A549 treated with Hydrocortisone at 1 μM for 4 hours (cell line): ENCODE measurements at places on chromosomes 16 and 17. TPM values are rescaled to one million over a fixed set of nuclear protein-coding genes. Genes with fewer than 3 reads are reported as not detected.

The KRTAP4-4 gene
- total RNA-seq: not detected in 5 replicates

The NEURL4 gene
- total RNA-seq: 26.4 to 30.2 TPM (median 28.4 TPM) in 5 replicates

The HS3ST3A1 gene
- 0.29 to 0.48 TPM (median 0.31 TPM) in 5 replicates for total RNA-seq

The ANKFN1 gene
- total RNA-seq: 0.14 to 0.17 TPM in 2 of 5 replicates, not detected in the others

The MSLN gene
- total RNA-seq: 2.5 to 4.0 TPM (median 3.1 TPM) in 5 replicates

The RCVRN gene
- 0.13 TPM in 1 of 5 replicates, not detected in the others for total RNA-seq

The TTYH2 gene
- total RNA-seq: 1.7 to 2.3 TPM (median 2.0 TPM) in 5 replicates

The TMEM106A gene
- 0.76 to 1.5 TPM (median 1.1 TPM) in 5 replicates for total RNA-seq

The CCL15 gene
- 0.09 to 0.13 TPM in 2 of 5 replicates, not detected in the others for total RNA-seq

The PABPN1L gene
- not detected in 5 replicates for total RNA-seq

The TBC1D3D gene
- not detected in 5 replicates for total RNA-seq

The ZNF423 gene
- total RNA-seq: 0.08 to 0.28 TPM (median 0.18 TPM) in 5 replicates

The ITGA3 gene
- 360 to 414 TPM (median 396 TPM) in 5 replicates for total RNA-seq

The CALCOCO2 gene
- total RNA-seq: 69.9 to 109 TPM (median 81.0 TPM) in 5 replicates

The TBC1D28 gene
- not detected in 5 replicates for total RNA-seq

The DECR2 gene
- total RNA-seq: 22.5 to 29.1 TPM (median 26.7 TPM) in 5 replicates

The AKTIP gene
- total RNA-seq: 20.0 to 30.5 TPM (median 25.7 TPM) in 5 replicates

The PRR35 gene
- 0.14 to 0.22 TPM (median 0.16 TPM) in 5 replicates for total RNA-seq

The CENPX gene
- 123 to 204 TPM (median 184 TPM) in 5 replicates for total RNA-seq

The TEKT5 gene
- total RNA-seq: 0.08 to 0.17 TPM (median 0.16 TPM) in 3 of 5 replicates, not detected in the others

The PIK3R5 gene
- total RNA-seq: 0.06 to 0.09 TPM in 2 of 5 replicates, not detected in the others
